Skeletal muscle cell (primary cell): ENCODE measurements at places on chromosomes 4 and X.

DNA sequence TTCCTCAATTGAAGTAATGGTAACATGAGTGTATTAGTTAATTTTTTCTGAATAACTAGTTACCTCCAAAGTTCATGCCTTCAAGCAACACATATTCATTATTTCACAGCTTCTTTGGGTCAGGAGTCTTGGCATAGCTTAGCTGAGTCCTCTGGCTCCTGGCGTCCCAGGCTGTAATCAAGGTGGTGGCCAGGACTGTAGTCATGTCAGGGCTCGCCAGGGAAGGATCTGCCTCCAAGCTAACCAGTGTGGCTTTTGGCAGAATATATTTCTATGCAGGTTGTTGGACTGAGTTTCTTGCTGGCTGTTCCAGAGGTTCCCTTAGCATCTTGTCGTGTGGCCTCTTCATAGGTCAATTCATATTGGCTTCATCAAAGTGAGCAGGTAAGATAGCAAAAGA lies 10.0 kb upstream of the HS3ST1 start:
- DNase-seq: no peak

DNA sequence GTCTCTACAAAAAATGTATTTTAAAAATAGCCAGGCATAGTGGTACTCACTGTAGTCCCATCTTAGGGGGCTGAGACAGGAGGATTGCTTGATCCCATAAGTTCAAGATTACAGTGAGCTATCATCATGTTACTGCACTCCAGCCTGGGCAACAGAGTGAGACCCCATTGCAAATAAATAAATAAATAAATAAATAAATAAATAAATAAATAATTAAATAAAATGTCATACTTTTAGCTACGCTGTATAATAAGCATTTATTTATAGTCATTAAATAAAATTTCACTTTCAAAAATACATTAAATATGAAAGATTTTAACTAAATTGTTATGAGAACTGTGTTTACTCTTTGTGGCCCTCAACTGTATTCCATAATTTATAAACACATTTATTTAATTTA lies 1124.2 kb downstream of the PCDH7 start:
- no peak for DNase-seq

- no peak for DNase-seq
These were observed 132.1 kb downstream of the PWWP3B start for GRCh38 chrX:106300239-106300638.

GRCh38 chr4:91222014-91222413 lies 1081.8 kb upstream of the GRID2 start:
- DNase-seq: no peak

DNA sequence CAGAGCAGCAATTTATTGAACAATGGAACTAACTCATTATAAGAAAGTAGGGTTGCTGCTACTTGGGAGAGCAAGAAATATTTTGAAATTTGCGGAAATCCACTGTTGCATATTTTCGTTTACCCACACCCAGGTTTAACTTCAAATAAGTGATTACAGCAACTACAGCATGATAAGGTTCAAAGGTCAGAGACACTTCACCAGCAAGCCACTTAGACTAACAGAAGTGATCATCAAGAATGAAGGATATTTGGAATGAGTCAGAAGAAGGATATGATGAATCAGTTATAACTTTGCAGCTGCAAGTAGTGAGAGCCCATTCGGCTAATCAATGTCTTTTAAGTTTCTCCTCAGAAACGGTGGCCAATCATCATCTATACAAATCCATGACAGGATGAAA lies 199.3 kb downstream of the TMA16 start:
- DNase-seq: peak; percentile 47

DNA sequence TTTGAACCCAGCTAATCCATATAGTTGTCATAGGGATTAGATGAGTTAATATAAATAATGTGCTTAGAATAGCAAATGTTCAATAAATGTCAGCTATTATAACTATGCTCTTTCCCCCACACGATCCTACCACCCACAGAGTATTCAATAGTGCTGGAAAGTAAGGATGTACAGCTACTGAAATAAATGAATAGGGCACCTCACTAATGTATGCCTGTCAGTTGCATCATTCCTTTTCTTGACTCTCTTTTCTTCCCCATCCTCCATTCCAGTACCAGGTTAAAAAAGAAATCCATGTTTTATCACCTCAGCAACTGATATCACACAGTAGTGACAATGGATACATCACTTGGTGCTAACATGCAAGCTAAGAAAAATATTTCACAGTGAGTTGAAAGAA lies 42.8 kb upstream of the GPM6B start:
- no peak for DNase-seq

GRCh38 chr4:139457318-139457717 lies 3.4 kb downstream of the RAB33B start:
- no peak for DNase-seq

DNA sequence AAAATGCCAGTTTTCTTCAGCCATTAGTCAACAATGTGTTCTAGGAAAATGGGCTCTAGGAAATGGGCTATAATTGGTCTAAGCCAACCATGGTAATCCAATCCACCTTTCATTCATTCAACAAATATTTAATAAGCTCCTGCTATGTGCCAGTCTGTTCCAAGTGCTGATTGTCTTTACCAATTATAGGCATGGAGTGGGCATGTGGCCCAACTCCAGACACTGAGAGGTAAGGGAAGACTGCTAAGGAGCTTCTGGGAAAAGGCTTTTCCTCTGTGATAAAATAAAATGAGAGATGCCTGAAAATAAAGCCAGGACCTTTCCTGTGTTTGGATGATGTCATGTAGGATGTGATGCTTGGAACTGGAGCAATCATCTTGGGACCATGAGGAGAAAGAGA lies 43.3 kb downstream of the HOPX start:
- no peak for DNase-seq

- DNase-seq: no peak
These were observed 215.4 kb downstream of the UGT8 start for GRCh38 chr4:114813961-114814360.

DNA sequence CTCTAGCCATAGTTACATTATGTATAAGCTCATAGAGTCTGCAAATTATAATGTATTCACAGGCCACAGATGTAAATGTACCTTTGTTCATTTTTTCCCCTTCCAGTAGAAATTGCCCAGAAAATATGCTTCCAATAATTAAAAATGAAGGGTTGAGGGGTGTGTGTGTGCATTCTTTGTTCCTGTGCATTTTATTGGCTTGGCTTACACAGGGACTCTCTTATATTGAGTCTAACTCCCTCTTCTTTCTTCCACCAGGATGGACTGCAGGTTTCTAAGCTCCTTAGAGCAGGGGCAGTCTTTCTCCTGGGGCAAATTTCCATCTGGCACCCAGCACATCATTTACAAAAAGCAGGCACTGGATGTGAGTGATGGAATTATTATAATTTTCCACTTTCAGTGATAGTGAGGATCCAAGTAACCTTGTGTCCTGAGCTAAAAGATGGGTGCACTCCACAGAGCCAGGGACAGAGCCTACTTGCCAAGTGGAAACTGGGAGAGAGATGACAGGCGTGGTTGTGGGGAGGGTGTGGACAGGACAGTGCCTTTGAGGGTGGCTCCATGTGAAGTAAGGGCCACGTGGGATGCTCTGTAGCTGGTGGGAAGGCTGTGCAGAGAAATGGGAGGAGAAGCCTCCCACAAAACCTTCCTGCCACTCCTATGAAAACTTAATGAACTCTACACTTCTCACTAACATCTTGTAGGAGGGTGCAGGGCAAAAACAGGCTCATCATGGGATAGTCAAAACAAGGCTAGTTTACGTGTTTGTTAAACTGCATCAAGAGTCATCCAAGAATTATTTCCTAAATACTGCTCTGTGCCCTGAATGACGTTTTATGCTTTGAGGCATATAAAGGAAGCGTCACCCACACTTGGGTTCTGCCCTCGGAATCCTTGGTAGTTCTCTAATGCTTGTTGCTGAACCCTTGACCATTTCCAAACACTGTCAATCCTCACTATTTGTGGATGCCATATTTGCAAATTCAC lies 16.0 kb downstream of the IGFBP7 start:
- no peak for DNase-seq

DNA sequence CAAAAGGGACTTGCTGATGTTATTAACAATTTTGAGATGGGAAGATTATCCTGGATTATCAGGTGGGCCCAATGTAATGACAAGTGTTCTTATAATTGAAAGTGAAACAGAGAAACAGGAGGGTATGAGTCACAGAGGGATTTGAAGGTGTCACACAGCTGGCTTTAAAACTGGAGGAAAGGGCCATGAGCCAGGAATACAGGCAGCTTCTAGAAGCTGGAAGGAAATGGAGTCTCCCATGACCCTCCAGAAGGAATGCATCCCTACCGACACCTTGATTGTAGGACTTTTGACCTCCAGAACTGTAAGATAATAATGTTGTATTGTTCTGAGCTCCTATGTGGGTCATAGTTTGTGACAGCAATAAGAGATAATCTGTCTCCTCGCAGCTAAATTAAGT lies 98.0 kb upstream of the STIM2 start:
- no peak for DNase-seq

- DNase-seq: peak; percentile 28
These were observed 51.2 kb downstream of the DCUN1D4 start for GRCh38 chr4:51894059-51894645.

- no peak for DNase-seq
These were observed 169.9 kb downstream of the BMPR1B start for GRCh38 chr4:94927696-94928095.
